Stimulated activated CD8-positive, alpha-beta memory T cell treated with anti-CD3 and anti-CD28 coated beads, Interleukin-15, amount 100 ng/mL, for 24 hours (primary cell): ENCODE measurements at places on chromosomes 2 and 18.

GRCh38 chr2:222269132-222269531, 29.7 kb downstream of the PAX3 start:
- DNase-seq, result no peak

DNA sequence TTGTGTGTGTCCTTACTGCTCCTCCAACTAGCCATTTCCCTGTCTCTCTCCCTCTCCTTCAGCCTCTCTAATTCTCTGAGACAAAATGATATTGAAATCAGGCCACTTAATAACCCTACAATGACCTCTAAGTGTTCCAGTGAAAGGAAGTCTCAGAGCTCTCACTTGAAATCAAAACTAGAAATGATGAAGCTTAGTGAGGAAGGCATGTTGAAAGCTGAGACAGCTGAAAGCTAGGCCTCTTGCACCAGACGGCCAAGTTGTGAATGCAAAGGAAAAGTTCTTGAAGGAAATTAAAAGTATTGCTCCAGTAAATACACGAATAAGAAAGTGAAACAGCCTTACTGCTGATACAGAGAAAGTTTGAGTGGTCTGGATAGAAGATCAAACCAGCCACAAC, 72.9 kb downstream of the PRKCE start:
- DNase-seq, result no peak

DNA sequence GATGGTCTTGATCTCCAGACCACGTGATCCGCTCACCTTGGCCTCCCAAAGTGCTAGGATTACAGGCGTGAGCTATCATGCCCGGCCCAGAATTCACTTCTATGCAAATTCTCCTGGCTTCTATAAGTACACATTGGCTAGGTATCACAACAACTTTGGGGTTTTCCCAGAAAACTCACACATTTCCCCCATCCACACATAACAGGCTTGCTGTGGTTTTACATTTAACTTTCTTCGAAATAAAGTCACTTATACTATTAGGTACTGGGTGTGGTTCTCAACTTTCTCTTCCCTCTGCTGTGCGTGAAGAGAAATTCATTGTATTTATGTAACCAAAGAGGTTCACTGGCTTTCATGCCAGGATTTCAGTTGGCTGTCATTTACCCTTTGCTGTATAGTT, 439.4 kb upstream of the CWC22 start:
- no peak for DNase-seq

DNA sequence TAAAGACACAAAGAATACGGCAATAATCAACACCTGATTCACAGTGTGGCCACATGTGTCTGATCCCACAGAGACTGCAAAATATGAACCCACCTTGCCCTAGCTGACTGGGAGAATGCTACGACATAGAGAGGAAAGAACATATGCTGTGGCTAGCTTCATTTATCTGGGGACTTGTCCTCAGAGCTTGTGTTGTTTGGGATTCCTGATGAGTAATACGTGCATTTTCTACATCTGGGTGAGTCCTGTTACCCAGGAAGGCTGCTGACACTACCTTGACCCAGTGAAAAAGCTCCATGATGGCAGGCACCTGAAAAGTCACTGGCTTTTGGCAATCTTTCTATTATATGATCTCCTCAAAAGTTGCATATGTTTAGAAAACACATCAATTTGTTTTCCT, 427.7 kb upstream of the LYPD1 start:
- DNase-seq, result no peak

DNA sequence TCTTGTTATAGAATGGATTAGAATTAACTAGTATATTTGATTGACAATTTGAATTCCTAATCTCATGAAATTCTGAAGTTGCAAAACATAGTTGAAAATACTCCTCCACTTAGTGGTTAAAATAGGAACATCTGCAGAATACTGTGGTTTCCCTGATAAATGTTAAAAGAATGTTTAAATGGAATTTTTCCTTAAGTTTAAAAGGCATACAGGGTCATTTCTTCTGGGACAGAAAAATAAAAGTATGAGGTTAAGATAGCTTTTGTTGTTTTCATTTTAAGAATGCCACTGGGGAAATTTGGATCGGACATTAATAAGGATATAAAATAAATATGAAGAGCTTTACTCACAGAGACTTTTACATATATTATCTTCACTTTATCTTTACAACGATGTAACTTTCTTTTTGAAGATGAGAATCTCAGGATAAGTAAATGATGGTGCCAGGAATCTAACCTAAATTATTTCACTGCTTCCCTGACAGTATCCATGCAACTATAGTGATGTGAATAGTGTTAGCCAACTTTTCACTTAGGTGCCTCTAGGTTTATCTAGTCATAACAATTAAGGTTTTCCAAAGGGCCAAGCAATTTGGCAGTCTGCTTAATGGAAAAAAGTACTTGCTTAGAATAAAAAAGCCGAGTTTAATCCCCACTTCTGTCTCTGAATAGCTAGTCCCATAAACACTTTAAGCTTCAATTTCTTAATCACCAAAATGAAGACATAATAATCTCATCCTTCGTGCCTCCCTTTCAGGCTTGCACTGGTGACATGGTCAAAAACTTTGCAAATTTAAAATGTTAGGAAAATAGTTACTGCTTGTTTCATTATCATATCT, 151.8 kb upstream of the STK17B start:
- no peak for DNase-seq

- no peak for DNase-seq
Measured at GRCh38 chr18:78731016-78731397, 248.6 kb upstream of the SALL3 start.

DNA sequence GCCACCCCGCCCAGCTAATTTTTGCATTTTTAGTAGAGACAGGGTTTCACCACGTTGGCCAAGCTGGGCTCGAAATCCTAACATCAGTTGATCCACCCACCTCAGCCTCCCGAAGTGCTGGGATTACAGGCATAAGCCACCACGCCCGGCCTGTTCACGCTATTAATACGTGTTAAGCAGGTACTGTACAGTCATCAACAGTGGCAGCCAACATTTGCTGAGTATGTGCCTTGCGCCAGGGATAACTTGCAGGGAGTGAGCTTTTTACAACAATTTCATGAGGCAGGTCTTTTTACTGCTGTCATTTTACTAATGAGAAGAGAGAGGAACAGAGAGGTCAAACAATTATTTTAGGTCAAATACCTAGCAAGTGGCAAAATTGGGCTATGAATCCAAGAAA, 115.2 kb downstream of the AP1S3 start:
- DNase-seq, result no peak

GRCh38 chr2:207801259-207801658, 31.6 kb upstream of the FZD5 start:
- no peak for DNase-seq

GRCh38 chr2:137644731-137645130, 319.5 kb upstream of the HNMT start:
- no peak for DNase-seq

GRCh38 chr2:73877071-73877802, 15.6 kb upstream of the ACTG2 start:
- no peak for DNase-seq

- DNase-seq, result no peak
Measured at GRCh38 chr2:111652038-111652437, 232.0 kb downstream of the ANAPC1 start.

GRCh38 chr18:76380127-76380729, 114.8 kb downstream of the ZNF516 start:
- DNase-seq, result no peak

DNA sequence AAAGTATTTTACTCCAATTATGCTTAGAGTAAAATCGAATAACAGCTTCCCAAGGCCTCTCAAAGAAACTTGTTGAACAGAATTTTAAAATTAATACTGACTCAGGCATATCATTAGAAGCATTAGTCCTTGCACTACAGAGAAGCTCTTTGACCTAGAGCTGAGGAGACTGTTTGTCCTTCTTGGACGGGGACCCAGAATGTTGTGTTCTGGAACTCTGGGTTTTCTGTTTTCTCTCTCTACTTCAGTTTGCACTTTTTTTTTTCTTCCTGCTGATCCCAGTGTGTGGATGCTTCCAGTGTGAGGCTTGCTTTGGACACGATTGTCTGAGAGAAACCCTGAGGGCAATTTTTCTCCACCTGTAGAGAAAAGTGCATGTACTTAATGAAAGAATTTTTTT, 847.6 kb downstream of the SOCS6 start:
- DNase-seq, result no peak

DNA sequence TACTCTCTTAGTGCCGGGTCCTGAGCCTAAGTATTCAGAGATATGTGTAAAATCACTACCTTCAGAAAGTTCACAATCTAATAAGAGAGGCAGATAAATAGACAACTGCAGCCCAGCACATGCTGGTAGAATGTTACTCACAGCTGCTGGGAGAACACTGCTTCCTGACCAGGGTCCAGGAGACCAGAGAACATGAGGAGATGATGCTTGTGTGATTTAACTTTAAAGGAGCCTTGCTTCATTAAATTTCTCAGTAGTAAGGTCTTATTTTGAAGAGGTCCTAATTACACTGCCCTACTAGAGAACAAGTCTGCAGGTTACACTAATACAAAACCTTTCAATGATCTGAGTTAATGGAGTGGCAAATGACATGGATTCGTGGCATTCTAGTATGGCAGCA, 209.9 kb upstream of the TRIB2 start:
- no peak for DNase-seq

DNA sequence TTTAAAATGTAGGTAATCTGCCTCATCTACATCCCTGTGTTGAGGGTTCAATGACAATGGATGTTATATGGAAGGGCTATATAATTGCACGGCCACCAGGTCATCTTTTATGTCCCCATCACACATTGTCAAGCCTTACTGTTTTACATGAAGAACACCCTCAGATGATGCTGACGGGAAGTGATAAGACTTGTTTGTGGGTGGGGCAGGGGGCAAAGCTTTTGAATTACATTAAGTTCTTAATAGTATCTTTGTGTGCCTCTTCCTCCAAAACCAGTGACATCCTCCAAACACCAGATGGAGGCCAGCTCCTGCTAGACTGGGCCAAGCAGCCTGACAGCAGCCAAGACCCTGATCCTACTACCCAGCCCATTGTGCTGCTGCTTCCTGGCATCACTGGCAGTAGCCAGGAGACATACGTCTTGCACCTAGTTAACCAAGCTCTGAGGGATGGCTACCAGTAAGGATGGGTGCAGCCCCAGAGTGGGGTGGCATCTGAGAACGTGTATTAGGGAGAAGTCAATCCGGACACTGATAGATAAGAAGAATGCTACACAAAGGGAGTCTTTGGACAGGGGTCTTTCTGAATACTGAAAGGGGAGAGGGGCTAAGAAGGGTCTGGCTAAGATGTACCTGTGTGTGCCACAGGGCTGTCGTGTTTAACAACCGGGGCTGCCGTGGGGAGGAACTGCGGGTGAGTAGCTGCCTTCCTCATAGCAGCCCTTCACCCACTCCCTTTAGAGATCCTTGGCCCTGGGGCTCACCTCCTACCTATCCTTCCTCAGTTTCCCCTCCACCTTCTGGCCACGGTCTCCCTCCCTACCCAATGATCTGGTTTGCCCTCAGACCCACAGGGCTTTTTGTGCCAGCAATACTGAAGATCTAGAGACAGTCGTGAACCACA, 5.3 kb downstream of the ABHD1 start:
- DNase-seq, result no peak

DNA sequence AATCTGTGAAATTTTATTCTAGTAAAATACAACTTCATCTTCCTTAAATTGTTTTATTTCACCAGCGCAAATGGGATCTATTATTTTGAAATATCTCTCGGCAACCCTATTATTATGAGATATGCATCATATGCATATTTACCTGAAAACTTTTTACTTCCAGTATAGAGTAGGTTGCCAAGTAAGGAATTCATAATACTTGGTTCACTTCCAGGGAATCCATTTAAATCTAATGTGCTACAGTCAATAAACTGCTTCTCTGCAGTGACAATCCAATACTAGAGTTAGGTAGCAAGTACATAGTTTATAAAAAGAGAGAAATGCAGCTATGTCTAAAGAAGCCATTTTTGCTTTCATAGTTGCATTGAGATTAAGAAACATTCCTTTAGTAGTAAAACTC, 88.8 kb upstream of the FAM117B start:
- DNase-seq, result no peak
